ENCODE measurements at places on chromosomes 7 and 10.
A peak's percentile ranks its signal among the peaks of the same experiment; 100 is the strongest.

DNA sequence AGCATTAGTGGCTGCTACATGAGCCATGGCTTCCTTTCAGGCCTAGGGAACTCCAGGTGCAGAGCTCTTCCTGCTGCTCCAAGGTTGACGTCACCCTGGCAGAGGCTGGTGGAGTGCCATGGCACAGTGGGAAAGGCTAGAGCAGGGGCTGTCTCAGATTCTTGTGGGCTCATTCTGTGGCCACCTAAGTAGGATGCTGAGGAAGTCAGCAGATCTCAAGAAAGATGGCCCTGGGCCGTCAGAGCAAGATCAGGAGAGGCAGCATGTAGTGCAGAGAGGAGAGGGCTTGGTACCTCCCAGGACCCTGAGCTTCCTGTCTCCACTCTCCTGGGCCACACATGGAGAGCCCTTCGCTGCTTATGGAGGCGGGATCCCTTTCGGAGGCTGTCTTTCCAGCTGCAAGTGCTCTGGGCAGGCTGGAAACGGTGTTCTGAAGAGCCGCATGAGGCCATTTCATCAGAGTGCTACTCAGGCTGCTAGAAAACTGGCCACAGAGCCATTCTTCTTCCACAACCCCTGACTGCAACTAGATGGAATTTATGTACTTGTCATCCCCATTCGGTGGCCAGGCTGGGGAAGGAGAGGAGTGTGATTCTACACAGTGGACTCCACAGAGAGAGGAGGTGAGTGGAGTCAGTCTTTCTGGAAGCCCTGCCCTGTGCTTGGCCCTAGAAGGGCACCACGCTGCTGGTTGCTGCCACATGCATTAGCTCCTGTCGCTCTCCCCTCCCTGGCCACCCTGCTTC is 304.2 kb downstream of the RPS24 start:
- no peak for DNase-seq

- no peak for DNase-seq
These were observed 119.2 kb upstream of the NPVF start for GRCh38 chr7:25347360-25348066.

- no peak for DNase-seq
These were observed 42.5 kb upstream of the SLIT1 start for GRCh38 chr10:97228130-97228774.

DNA sequence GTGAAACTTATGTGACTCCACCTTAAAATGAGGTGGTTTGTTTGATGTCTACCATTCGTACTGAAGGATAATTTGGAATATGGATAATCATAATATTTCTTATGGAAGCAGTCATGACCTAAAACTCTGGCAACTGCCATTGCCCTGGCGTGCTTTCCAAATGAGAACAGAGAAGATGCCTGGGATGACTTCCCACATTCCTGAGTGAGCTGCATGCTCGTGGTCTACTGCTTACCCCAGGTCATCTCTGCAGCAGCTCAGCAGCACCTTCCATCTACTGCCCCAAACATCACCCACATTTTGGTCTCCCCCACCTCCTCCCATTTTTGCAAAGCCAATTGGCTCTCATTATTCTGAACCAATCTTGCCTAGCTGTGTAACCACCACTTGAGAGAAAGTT is 40.1 kb downstream of the LYZL1 start:
- peak; percentile 41 for DNase-seq

GRCh38 chr7:148255333-148255732 is 335.2 kb upstream of the C7orf33 start:
- no peak for DNase-seq

- DNase-seq = no peak
These were observed 1.5 kb downstream of the PCOLCE start for GRCh38 chr7:100603726-100604027.

DNA sequence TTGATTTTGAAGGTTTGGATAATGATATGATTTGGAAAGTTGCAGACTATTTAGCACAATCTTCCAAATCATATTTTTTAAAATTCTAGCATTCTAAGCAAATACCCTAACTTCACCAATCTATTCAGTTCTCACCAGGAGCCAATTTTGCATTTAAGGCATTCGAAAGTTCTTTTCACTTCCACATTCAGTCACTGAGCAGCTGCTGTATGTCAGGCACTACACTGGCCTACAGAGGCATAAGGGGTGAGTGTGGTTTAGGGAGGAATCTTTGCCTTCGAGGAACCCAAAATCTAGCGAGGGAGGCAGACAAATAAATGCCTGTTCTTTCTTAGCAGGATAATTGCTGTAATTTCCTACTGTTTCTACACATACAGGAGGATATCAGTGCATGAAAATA is 10.7 kb upstream of the UCN3 start:
- no peak for DNase-seq
